ENCODE measurements at places on chromosomes 16 and 17.

DNA sequence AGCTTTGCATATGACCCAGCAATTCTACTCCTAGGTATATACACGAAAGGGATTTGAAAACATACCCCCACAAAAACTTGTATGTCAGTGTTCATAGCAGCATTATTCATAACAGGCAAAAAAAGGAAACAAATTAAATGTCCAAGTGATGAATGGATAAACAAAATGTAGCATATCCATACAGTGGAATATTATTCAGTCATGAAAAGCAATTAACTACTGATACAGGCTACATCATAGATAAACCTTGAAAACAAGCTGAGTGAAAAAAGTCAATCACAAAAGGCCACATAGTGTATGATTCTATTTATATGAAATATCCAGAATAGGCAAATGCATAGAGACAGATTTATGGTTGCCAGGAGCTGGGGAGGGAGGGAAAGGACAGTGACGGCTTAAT is 676 bp downstream of the EME1 start:
- DNase-seq, result no peak

- no peak for DNase-seq
These were observed 695 bp upstream of the TMEM204 start for GRCh38 chr16:1532771-1533170.

GRCh38 chr16:15553313-15554088 is 89.5 kb downstream of the MARF1 start:
- peak; percentile 21 for DNase-seq

DNA sequence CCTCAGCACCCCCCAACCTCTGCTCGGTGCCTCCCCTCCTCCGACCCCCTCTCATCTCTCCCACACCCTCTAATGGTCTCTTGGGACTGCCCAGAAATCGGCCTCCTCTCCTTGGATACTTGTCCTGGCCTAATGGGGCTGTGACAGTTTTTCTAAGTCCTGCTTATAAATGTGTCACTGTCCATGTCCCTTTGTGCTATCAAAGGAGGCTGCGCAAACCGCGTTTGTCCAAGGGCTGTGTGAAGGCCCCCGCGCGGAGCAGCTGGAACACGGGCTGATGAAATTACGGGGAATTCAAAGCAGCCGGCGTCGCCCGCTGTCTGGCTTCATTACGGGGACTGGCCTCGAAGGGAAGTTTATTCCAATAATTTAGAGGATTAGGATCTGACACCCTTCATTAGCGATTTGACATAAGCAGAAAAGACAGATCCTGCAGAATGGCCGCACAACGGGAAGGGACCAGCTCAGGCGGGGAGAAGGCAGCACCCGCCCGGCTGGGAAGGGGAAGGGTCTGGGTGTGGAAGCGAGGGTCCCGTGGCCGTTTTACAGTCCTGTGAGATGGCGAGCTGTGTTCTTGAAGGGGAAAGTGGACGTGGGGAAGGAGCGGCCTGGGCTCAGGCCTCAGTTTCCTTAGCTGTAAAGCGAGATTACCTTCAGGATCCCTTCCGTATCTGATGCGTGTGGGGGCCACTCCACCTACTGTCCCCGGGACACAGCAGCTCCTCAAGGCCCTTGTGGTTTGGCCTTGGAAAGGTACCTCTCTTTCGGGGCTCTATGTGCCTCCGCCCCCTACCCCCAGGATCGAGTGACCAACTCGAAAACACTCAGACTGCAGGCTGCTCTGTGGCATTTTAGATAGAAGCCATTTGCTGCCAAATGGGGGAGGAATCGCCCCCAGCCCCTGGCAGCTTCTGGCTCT is 1.6 kb upstream of the WFIKKN2 start:
- no peak for DNase-seq

DNA sequence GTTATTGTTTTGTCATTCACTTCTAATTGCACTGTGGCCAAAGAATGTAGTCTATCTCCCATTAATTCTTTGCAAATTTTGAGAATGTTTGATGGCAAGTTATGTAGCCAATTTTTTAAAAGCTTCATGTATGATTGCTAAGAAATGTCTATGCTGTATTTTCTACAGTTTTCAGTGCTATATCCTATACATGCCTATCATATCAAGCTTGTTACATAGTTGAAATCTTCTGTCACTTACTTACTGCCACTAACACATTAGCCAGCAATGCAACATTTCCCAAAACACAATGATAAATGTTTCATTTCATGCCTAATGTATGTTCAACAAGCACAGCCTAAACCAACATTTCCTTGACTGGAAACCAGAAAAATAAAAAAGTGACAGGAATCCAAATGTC is 292.4 kb upstream of the AXIN2 start:
- no peak for DNase-seq

DNA sequence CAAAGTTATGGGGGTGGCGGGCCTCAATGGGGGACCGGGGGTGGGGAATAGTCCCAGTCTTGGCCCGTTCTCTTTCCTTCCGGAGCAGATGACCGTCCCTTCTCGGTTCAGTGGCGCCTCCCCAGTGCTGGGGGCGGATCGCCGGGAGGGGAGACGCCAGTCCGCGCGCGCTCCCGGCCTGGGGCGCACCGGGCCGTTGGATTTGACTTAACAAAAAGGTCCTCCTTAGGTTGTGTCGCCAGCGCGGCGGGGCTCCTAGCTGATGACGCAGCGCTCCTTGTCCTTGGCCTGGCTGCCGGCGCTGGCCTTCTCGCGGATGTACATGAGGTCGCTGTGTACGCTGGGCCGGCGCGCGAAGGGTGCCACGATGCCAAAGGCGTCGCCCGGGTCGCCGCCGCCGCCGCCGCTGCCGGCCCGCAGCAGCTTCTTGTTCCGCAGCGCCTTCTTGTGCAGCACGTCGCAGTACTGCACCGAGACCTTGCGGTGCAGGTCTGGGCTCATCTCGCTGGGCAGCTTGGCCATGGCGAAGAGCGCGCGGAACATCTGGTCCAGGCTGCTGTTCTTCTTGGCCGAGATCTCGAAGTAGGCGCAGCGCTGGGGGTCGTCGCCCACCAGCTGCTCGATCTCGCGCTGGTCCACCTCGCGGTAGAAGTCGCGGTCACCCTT is 1.2 kb downstream of the RASD1 start:
- no peak for DNase-seq

DNA sequence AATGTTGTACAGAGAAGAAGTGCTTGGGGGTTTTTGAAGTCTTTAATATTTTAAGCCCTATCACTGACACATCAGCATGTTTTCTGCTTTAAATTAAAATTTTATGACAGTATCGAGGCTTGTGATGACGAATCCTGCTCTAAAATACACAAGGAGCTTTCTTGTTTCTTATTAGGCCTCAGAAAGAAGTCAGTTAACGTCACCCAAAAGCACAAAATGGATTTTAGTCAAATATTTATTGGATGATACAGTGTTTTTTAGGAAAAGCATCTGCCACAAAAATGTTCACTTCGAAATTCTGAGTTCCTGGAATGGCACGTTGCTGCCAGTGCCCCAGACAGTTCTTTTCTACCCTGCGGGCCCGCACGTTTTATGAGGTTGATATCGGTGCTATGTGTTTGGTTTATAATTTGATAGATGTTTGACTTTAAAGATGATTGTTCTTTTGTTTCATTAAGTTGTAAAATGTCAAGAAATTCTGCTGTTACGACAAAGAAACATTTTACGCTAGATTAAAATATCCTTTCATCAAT is 57.8 kb downstream of the HLF start:
- no peak for DNase-seq

DNA sequence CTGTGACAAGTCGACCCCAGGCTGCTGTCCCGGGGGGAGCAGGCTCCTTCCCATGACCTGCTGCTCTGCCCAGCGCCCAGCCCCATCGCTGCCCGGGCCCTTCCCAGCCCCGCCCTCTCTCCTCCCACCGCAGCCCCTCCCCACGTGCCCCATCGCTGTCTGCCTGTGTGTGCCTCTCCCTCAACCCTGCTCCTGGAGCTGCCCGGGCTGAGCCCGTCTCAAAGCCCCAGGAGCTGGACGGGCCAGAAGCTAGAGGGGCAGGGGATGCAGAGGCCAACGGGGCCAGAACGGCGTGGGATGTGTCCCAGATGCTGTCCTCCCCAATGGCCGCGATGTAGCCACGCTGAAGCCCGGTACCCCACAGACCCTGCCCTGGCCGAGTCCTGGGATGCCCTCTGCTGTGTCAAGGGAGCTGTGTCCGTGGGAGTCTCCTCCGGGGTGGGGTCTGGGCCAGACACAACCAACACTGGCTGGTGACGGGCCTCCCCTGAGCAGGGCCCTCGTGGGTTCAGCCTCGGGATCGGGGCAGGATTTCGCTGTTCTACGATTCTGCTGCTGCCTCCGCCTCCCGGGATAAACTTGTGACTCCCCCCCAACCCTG is 118.2 kb upstream of the ZNF750 start:
- DNase-seq, result no peak

- DNase-seq, result no peak
These were observed 998 bp upstream of the TMEM11 start for GRCh38 chr17:21214777-21215541.

- DNase-seq, result no peak
These were observed 71.4 kb downstream of the ABR start for GRCh38 chr17:1108478-1108764.

GRCh38 chr17:80387071-80387470 is 27.9 kb upstream of the ENDOV start:
- no peak for DNase-seq

GRCh38 chr17:7893187-7893880 is 4.7 kb downstream of the CHD3 start:
- DNase-seq, result no peak

GRCh38 chr16:398561-399339 is 1.8 kb downstream of the NME4 start:
- no peak for DNase-seq

- DNase-seq, result no peak
These were observed 33.3 kb downstream of the MYH3 start for GRCh38 chr17:10623737-10624338.

DNA sequence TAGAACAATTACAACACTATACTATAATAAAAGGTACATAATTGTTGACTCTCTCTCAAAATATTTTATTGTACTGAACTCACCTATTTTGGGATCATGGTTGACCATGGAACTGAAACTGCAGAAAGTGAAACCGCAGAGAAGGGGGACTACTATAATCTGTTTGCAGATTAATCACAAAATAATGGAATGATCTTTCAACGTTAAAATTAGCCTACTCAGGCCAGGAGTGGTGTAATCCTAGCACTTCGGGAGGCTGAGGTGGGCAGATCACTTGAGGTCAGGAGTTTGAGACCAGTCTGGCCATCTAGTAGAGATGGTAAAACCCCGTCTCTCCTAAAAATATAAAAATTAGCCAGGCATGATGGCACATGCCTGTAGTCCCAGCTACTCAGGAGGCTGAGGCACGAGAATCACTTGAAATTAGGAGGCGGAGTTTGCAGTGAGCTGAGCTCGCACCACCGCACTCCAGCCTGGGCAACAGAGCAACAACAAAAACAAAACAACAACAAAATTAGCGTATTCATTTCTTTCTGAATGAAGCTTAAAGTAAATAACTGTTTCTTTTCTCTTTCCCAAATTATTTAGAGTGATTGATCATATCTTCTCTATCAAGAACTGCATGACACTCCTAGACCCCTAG is 45.6 kb downstream of the IKZF3 start:
- DNase-seq, result no peak

DNA sequence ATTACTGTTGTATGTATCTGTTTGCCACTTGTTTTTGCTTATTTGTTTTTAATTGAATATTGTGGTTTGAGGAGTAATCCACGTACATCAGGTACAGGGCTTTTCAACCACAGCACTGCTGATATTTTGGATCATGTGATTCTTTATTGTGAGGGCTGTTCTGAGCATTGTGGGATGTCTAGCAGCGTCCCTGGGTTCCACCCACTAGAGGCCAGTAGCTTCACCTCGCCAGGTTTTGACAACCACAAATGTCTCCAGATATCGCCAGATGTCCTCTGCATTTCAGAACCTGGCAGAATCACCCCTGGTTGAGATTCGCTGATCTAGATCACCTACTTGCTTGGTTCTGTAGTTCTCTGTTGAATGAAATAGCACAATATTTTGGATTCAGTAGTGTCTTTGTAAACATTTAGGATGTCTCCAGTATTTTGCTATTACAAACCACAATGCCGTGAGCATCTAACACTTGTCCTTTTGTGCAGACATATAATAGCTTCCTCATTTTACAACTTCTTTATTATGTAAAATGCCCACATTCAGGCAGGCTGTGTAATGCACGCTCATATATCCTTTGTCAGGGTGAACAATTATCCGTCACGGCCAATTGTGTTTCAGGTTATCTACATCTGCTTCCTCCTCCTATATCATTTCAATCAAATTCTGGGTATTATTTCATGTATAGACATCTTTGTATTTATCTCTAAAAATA is 380.3 kb downstream of the SNX29 start:
- no peak for DNase-seq

DNA sequence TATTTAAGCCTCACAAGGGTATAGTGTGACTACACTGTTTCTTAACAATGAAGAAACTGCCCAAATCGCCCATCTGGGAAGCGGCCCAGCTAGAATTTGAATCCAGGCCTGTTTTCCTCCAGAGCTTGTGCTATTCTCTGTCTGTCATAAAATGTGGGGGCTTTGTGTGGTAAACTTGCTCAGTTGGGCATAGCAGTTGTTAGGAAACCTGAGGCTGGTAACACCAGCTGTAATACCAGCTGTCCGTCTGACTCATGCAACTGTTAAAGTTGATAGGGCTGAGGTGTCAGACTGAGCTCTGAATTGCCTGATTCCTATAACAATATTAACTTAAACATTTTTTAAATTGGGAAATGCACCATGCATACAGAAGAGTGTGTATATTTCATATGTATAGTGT is 9.3 kb downstream of the NOD2 start:
- no peak for DNase-seq

GRCh38 chr17:74742153-74742515 is 5.1 kb downstream of the RAB37 start:
- DNase-seq, result no peak

- no peak for DNase-seq
These were observed 1.8 kb downstream of the NLRP1 start for GRCh38 chr17:5582209-5583185.

GRCh38 chr17:41278176-41278955 is 2.9 kb downstream of the KRTAP9-7 start:
- DNase-seq, result no peak

DNA sequence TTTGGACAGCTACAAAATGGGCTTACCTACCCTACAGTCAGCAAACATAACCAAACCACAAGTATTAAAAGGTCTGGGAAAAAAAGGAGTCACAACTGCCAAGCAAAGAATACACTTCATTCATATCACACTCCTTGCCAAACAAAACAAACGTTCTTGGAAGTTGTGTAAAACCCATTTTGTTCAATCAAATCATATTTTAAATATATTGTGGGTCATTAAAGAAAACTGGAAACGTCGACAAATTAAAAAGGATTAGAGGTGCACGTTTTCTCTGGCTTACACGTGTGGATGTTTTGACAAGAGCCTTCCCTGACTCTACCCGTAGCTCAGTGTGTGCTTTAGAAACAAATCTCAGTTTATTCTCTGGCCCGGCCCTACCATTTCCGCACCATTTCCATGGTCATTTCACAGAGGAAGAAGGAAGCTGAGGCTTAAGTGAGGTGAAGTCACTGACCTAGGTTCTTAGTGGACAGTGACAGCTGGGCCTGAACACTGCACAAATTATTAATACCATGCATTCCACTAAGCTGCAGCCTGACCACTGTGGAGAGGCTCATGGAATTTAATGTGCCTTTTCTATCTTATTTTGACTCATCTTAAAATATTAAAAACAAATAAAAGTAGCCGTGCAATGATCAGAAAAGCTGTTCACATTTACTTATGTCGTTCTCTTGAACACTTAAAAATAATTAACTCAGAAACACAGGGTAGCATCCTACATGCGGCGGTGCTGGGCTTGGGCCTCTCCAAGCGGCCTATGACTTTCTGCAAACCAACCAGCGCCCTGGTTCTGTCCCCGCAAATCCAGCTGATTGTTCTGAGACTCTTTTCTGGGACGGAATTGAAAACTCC is 968 bp downstream of the CEP112 start:
- DNase-seq, result no peak
